Right ventricle myocardium inferior (tissue), 1 donor: ENCODE measurements at places on chromosomes 1 and 21.

GRCh38 chr1:231774719-231775335 is 148.2 kb downstream of the DISC1 start:
- DNase-seq, result no peak

GRCh38 chr1:180254854-180255253 is 24.8 kb downstream of the LHX4 start:
- DNase-seq, result no peak

DNA sequence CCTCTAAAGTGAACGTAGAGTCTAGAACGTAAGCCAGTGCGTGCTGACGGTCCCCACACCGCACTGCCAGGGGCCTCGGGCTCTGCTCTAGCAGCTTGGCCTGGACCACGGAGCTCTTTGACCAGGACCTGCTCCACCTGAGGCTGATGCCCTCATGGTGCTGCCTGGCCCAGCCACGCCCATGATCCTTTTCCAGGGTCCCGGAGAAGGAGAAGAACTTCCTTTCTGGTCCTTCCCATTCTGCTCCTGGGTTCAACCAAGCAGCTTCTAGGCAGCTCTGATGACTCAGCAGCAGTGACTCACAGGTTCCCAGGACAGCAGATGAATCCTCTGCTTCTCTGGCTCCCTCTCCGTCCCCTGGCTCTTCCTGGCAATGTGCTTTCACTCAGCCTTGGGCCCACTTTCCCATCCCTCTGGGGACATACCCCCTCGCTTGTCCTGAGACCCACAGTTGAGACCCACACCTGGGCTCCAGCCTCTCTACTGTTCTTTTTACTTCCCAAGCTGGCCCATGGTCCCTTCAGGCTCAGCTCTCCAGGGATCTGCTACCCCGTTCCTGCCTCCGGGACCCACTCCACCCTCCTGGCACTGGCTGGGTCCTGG is 246.3 kb upstream of the RAB4A start:
- DNase-seq, result peak; percentile 66

DNA sequence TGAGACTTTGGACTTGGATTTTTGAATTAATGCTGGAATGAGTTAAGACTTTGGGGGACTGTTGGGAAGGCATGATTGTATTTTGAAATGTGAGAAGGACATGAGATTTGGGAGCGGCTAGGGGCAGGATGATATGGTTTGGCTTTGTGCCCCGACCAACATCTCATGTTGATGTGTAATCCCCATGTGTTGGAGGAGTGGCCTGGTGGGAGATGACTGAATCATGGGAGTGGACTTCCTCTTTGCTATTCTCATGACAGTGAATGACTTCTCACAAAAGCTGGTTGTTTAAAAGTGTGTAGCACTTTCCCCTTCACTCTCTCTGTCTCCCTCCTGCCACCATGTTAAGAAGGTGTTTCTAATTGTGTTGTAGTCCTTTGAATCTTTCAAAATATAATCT is 9.3 kb upstream of the PHGDH start:
- DNase-seq, result no peak

GRCh38 chr1:205680073-205680851 is at the start of gene SLC45A3:
SLC45A3 (minus strand) TSS chr1:205680509; CDS start chr1:205664656, 15,853 bp downstream.
- DNase-seq, result no peak

GRCh38 chr1:50699795-50700194 is 260.3 kb downstream of the FAF1 start:
- DNase-seq, result no peak

DNA sequence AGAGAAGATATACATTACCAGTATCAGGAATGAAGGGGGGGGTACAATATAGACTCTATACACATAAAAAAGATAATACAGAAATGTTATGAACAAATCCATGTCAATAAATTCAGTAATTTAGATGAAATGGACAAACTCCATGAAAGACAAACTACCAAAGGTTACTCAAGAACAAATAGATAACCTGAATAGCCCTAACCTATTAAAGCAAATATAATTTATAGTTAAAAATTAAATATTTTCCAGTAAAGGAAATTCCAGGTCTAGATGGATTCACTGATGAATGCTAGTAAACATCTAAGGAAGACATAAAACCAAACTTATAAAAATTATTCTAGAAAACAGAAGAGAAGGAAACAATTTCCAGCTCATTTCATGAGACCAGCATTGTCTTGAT is 13.2 kb downstream of the BLZF1 start:
- DNase-seq, result no peak

- no peak for DNase-seq
Observed at GRCh38 chr1:8035289-8035688, 9.2 kb upstream of the ERRFI1 start.

DNA sequence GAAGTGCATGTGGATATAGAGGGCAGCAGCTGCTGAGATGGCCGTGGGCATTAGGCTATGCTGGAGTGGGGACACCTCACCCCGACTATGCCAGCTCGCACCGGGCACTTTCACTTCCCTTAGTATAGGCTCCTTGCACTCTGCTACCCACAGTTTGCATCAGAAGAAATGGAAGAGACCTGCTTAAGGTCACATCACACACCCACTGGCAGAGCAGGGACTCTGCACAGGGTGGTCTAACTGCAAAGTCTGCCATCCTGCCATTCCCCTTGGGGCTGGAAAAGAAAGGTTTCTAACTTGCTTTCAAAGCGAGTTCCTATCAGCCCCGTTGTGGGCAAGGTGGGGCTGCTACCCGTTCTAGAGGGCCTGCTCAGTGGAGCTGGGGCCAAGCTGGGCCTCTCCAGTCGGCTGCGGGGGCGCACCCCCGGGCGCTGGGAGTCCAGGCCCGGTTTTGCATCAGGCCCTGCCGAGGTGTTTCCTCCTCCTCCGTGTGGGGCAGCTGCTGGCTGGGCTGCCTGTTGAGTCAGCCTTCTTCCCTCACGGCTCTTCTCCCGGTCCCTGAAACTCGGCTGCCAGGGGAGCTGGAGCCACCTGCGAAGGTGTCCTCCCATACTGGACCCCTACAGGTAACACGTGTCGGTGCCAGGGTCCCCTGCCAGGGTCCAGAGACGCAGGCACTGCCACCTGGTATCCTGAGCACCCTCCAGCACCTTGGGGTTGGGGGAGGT is at the start of gene SYTL1:
TSS of gene SYTL1 (plus strand) at position 498 of the 728 bp plus-strand sequence. CDS start 3,313 bp downstream, outside the sequence.
- DNase-seq, result peak; percentile 76

DNA sequence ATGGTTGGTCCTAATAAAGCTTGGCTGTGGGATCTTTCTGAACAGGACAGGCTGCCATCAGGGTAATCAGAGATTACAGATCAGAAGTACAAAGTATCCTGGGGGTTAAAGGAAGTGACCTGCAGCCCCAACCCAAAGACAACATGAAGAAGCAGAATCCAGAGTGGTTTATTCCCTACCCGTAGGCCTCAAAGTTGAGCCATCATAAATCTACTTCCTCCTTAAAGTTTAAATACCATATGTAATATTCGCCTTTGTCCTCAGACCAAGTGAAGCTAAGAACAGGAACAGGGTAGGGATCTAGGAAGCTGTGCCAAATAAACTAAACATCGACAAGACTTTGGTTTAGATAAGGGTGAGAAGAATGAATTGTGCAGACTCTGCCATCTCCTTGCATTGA is 15.9 kb upstream of the DHX9 start:
- DNase-seq, result no peak
